ENCODE measurements at places on chromosomes 11 and 22. TPM values are rescaled to one million over a fixed set of nuclear protein-coding genes. Genes with fewer than 3 reads are reported as not detected.

- no peak overlapping the region for H3K27ac ChIP-seq
- H3K4me1 ChIP-seq: peaks cover 12% of the 10 kb centered on the region
- no peak for DNase-seq
- no peak overlapping the region for H3K4me3 ChIP-seq
Measured at GRCh38 chr11:75800728-75801361, 14.2 kb upstream of the UVRAG start.

GRCh38 chr22:24822471-24822870 is 16.5 kb downstream of the SGSM1 start:
- H3K36me3 ChIP-seq: no peaks in the 10 kb centered on the region
- no peak overlapping the region for H3K27ac ChIP-seq
- no peaks in the 10 kb centered on the region for H3K27me3 ChIP-seq
- no peak overlapping the region for H3K4me3 ChIP-seq

- no peaks in the 10 kb centered on the region for H3K27me3 ChIP-seq
- no peak overlapping the region for H3K27ac ChIP-seq
- DNase-seq: no peak
- H3K36me3 ChIP-seq: no peaks in the 10 kb centered on the region
- no peak overlapping the region for H3K4me3 ChIP-seq
- H3K4me1 ChIP-seq: no peaks in the 10 kb centered on the region
Measured at GRCh38 chr11:24963852-24964251, 467.0 kb downstream of the LUZP2 start.

The KCNA4 gene
- not detected for total RNA-seq

DNA sequence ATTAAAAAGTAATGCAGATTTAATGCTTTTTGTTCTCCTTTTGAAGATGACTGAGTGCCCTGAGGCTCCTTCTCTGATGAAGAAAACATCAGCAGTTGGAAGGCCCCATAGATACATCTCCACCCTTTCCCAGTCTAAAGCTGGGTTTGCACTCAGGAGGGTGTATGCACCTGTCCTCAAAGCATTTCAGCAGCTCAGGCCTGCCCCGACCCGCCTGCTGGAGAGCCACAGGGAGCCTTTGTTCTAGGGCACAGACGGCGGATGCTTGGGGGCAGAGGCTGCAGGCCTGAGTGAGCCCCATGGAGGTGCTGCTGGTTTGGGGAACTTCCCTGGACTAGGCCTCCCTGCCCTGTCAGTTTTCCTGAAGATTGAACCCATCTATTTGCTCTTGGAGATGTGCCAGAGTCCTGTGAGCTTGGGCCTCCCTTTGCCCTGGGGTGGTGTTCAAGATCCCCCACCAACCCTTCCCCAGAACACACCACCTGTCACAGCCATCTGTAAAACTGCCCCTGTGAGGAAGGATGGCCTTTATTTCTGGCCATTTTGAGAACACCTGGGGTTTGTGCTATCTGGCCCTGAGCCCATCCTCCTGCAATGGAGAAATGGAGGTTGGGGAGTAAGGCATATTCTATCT is 160.0 kb downstream of the NAV2 start:
- no peak overlapping the region for H3K27ac ChIP-seq
- H3K4me1 ChIP-seq: no peaks in the 10 kb centered on the region
- no peaks in the 10 kb centered on the region for H3K27me3 ChIP-seq
- H3K4me3 ChIP-seq: no peak overlapping the region
- DNase-seq: no peak

DNA sequence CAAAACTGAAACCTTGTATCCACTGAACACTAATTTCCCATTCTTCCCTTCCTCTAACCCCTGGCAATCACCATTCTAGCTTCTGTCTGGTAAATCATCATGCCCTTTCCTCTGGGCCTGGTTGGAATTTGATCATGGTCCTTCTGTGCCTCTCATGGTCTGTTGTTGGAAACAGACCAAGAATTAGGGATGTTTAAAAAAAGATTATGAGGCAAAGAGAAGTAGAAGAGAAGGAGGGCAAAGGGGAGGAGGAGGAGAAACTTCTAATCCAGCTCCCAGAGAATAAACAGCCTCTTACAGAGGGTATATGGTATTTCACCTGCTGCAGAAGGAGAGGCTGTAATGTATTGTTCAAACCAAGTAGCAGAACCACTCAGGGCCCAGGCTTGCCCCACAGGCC is 10.6 kb downstream of the BCO2 start:
- no peak overlapping the region for H3K4me3 ChIP-seq
- H3K27ac ChIP-seq: no peak overlapping the region
- no peaks in the 10 kb centered on the region for H3K36me3 ChIP-seq
- H3K4me1 ChIP-seq: no peaks in the 10 kb centered on the region
- DNase-seq: no peak
- no peaks in the 10 kb centered on the region for H3K27me3 ChIP-seq

DNA sequence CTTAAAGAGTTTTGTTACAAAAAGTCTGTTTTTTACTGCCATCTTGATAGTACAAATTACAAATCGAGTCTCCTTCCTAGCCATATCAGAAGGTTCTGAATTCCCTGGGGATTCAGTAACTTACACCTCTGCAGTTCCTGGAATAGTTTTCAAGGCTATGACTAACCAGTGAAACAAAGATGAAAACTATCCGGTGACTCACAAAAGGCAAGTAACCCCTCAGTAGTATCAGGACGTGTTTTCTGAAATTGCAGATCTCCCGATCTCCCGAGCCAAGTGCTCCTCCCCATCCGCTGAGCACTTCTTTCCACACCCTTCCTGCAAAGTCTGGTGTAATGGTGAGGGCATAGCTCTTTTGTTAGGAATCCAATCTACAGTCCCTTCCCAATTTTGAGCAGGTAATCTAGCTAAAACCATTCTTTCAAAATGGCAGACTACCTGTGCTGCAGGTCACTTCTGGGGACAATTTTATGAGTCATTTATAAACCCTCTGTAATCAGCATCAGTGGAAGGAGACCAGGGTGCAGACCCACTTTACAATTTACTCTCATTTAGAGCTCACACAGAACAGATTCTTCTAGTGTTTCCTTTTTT is 7.7 kb downstream of the E2F8 start:
- H3K27ac ChIP-seq: no peak overlapping the region
- H3K4me1 ChIP-seq: no peaks in the 10 kb centered on the region
- H3K27me3 ChIP-seq: no peaks in the 10 kb centered on the region
- H3K4me3 ChIP-seq: no peak overlapping the region
- no peak for DNase-seq

The GRIA4 gene
- total RNA-seq: not detected

DNA sequence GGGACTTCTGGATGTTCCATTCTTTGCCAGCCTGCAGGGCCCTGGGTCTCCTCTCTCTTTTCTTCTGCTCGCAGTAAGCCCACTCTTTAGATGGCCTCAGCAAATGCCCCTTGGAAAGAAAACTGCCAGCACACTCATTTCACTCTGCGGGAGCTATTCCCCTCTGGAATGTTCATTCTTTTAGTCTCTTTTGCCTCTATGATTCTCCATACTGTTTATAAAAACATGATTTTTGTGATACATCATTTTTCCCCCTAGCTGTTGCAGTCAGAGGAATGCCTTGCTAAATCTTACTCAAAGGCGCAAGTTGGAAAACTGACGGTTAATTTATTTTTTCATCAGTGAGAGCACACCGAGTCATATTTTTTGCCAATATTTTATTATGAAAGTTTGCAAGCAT is 184.9 kb downstream of the SNX19 start:
- H3K4me3 ChIP-seq: no peak overlapping the region
- H3K4me1 ChIP-seq: no peaks in the 10 kb centered on the region
- H3K36me3 ChIP-seq: no peaks in the 10 kb centered on the region
- DNase-seq: no peak
- no peaks in the 10 kb centered on the region for H3K27me3 ChIP-seq
- no peak overlapping the region for H3K27ac ChIP-seq

The CABP2 gene
- total RNA-seq: not detected

DNA sequence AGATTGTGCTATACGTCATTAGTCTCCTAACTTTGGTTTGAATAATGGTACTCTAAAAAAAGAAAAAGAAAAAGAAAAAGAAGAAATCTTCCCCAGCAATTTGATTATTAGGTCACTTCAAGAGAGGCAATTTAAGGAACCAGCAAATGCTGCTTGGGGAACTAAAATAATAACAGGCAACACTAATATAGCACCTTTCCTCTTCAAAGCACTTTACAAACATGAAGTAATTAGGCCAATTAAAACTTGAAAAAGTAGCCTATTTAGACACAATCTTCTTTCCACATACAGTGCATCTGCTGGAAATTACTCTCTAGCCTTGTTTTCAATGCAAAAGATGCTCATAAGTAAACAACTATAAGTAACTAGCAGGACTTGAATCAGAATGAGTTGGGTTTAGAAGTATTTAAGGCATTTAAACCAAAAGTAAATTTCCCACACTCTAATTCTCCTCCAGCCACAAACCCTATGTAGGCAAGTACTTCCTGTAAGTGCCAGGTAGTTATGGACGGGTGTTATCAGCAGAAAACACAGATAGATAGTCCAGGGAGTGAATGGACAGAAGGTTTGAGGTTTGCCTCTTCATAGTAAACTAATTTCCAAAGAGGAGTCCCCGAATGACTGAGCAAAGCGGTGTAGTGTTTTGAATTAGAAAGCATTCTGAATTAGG is 44.5 kb downstream of the LRRC4C start:
- H3K36me3 ChIP-seq: no peaks in the 10 kb centered on the region
- H3K27me3 ChIP-seq: no peaks in the 10 kb centered on the region
- no peak overlapping the region for H3K27ac ChIP-seq
- DNase-seq: no peak
- no peaks in the 10 kb centered on the region for H3K4me1 ChIP-seq
- no peak overlapping the region for H3K4me3 ChIP-seq

The IGLL1 gene
- total RNA-seq: not detected

The TREH gene
- total RNA-seq: not detected

GRCh38 chr11:35150454-35150853 is 11.5 kb downstream of the CD44 start:
- peaks cover 100% of the 10 kb centered on the region for H3K4me1 ChIP-seq
- no peaks in the 10 kb centered on the region for H3K27me3 ChIP-seq

- no peak overlapping the region for H3K27ac ChIP-seq
- H3K27me3 ChIP-seq: no peaks in the 10 kb centered on the region
- no peak for DNase-seq
- H3K36me3 ChIP-seq: no peaks in the 10 kb centered on the region
Measured at GRCh38 chr11:82639251-82639650, 94.4 kb downstream of the FAM181B start.

The DGCR6L gene
- 46.8 TPM for total RNA-seq

- peak overlapping the region; percentile 76 for H3K4me3 ChIP-seq
- no peaks in the 10 kb centered on the region for H3K36me3 ChIP-seq
- H3K27me3 ChIP-seq: no peaks in the 10 kb centered on the region
- peak; percentile 11 for DNase-seq
Measured at GRCh38 chr11:63767565-63768236, 874 bp downstream of the ZFTA start.

The KRTAP5-11 gene
- not detected for total RNA-seq
